ENCODE measurements at places on chromosomes 3 and 15.
A peak's percentile ranks its signal among the peaks of the same experiment; 100 is the strongest.

DNA sequence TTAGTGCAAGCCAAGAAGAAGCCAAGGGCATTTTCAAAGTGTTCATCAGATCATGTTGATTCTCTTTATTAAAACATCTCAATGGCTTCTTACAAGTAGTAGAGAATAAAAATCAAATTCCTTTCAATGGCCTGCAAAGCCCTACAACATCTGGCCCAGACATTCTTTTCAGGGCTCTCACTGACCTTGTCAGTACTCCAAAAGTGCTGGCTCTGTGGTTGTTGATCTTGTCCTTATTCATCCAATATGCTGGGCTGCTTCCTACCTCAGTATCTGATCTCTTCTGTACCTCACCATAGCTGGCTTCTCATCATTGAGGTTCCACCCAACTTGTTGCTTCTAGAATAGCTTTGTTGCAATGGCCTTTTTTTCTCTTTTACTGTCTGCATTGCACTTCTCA is 74.0 kb upstream of the SAMMSON start:
- H3K4me1 ChIP-seq: peaks cover 29% of the 10 kb centered on the region
- H3K4me3 ChIP-seq: no peak overlapping the region
- H3K27me3 ChIP-seq: peaks cover 11% of the 10 kb centered on the region
- H3K36me3 ChIP-seq: no peaks in the 10 kb centered on the region

GRCh38 chr3:139312959-139313358 is 30.9 kb upstream of the MRPS22 start:
- H3K4me1 ChIP-seq: peaks cover 12% of the 10 kb centered on the region
- no peaks in the 10 kb centered on the region for H3K36me3 ChIP-seq
- DNase-seq: no peak

- H3K4me3 ChIP-seq: peak overlapping the region; percentile 80
- no peak overlapping the region for H3K27ac ChIP-seq
- H3K36me3 ChIP-seq: no peaks in the 10 kb centered on the region
- H3K4me1 ChIP-seq: peaks cover 29% of the 10 kb centered on the region
- H3K27me3 ChIP-seq: no peaks in the 10 kb centered on the region
- DNase-seq: no peak
Measured at GRCh38 chr3:47476644-47477199, 981 bp upstream of the SCAP start.

- H3K4me1 ChIP-seq: no peaks in the 10 kb centered on the region
- H3K27ac ChIP-seq: no peak overlapping the region
- no peaks in the 10 kb centered on the region for H3K27me3 ChIP-seq
- DNase-seq: no peak
- no peak overlapping the region for H3K4me3 ChIP-seq
Measured at GRCh38 chr15:85570336-85570735, 189.9 kb downstream of the AKAP13 start.

- peak overlapping the region; percentile 41 for H3K4me3 ChIP-seq
- peaks cover 28% of the 10 kb centered on the region for H3K4me1 ChIP-seq
- peak overlapping the region; percentile 96 for H3K27ac ChIP-seq
Measured at GRCh38 chr3:127535901-127536829, 54.4 kb downstream of the TPRA1 start.

DNA sequence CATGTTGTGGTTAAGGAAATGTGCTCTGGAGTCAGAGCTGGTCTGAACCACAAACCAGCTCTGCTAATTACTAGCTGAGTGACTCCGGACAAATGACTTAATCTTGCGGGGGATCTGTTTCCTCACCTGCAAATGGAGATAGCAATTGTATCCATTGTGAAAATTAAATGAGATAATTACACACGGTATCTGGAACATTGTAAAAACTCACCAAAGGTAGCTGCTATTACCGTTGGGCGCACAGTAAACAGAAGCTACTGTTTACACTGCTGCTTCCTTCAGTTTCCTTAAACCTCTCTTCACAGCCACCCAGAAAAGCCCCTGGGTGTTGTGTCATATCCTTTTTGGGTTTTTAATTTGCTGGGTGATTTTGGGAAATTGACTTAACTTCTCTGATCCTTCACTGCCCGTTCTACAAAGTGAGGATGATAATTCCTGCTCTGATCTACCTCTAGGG is 107.8 kb downstream of the MEGF11 start:
- H3K27me3 ChIP-seq: no peaks in the 10 kb centered on the region
- peaks cover 9% of the 10 kb centered on the region for H3K4me1 ChIP-seq
- H3K36me3 ChIP-seq: no peaks in the 10 kb centered on the region

DNA sequence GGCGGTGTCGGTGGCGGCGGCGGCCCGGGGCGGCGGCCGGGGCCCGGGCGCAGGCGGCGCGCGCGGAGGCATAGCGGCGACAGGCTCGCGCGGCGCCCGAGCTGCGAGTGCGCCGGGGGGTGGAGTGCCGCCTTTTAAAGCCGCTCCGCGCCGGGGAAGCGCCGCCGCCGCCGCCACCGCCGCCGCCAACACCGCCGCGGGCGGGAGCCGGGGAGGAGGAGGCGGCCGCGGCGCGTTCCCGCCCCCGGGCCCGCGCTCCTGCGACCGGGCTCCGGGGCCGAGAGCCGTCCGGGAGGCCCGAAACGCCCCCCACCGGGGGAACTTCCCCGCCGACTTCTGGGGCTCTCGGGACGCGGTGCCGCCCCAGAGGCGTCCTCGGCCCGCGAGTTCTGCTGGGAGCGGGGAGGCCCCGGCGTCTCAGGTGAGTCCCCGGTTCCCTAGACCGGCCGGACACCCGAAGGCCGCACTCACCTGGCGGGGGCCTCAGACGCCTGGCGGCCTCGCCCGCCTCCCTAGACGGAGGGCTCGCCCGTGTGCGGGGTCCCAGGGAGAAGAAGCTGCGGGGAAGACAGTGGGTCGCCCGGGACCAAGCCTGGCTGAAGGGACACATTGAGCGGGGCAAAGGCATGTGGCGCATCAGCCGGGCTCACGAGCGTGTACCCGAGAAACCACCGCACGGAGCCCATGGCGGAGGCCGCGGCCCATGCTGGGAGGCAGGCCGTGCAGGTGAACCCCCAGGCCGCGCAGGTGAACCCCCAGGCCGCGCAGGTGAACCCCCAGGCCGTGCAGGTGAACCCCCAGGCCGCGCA is at the start of gene PCSK6:
Gene PCSK6 (minus strand): TSS at position 109 of the 809 bp plus-strand sequence. CDS start 37 bp downstream, at position 72.
- peaks cover 15% of the 10 kb centered on the region for H3K4me1 ChIP-seq
- peak; percentile 33 for DNase-seq
- H3K36me3 ChIP-seq: no peaks in the 10 kb centered on the region
- H3K4me3 ChIP-seq: peak within 1 kb of the TSS; percentile 88

DNA sequence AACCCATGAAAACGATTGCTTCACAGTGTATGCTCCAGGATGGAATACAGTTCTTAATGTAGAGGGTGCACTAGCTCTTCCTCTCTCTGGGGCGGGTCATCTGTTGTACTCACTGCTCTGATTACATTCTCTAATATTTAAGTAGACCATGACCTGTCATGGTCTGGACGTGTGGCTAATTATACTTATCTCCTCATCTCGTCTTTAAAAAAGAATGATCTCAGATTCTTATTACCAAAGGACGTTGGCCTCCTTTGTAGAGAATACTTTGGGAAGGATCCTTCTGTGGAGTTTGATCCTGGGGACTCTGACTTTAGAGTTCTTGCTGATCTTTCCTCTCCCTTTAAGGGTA is 48.4 kb upstream of the TRAK1 start:
- H3K4me1 ChIP-seq: peaks cover 49% of the 10 kb centered on the region
- no peak for DNase-seq
- H3K27ac ChIP-seq: peak overlapping the region; percentile 99
- H3K4me3 ChIP-seq: peak overlapping the region; percentile 70

DNA sequence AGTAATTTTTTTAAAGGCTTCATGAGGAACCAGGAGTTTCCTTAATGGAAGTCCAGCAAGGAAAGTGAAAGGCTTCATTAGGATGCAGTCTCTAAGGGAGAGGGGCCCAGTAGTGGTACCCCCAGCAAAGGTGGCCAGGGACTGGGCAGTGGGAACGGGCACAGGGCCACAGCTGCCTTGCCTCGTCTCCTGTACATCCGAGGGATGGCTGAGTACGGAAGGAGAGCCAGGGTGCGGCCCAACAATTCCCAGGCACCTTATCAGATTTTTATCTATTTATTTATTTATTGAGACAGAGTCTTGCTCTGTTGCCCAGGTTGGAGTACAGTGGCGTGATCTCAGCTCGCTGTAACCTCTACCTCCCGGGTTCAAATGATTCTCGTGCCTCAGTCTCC is 14.5 kb downstream of the SEMA3G start:
- H3K27ac ChIP-seq: no peak overlapping the region
- no peak for DNase-seq
- H3K4me3 ChIP-seq: no peak overlapping the region
- H3K4me1 ChIP-seq: peaks cover 26% of the 10 kb centered on the region

- no peak for DNase-seq
- no peak overlapping the region for H3K4me3 ChIP-seq
- H3K4me1 ChIP-seq: no peaks in the 10 kb centered on the region
Measured at GRCh38 chr3:194450341-194450740, 36.5 kb downstream of the ATP13A3 start.

- no peak overlapping the region for H3K27ac ChIP-seq
- peaks cover 17% of the 10 kb centered on the region for H3K4me1 ChIP-seq
- H3K27me3 ChIP-seq: peaks cover 32% of the 10 kb centered on the region
- no peak for DNase-seq
Measured at GRCh38 chr15:40766194-40766815, 2.4 kb downstream of the GCHFR start.

DNA sequence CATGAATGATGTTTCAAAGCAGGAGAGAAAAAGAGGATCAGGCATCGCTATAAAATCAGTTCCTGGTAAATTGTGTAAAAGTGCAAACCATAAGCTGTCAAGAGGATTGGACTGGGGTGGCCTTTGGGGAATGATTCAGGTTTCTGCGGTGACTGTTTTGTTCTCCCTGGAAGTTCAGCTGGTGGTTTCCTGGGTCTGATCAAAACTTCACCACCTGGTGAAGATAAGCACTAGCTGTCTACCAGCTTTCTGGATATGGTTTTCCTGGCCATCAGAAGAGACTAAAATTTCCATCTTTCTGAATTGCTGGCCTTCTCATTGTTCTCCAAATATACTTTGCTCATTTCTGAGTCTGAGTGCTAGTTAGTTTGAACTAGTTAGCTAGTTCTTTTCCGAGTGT is 2.7 kb upstream of the NANOGP8 start:
- H3K4me3 ChIP-seq: no peak overlapping the region
- peaks cover 2% of the 10 kb centered on the region for H3K36me3 ChIP-seq
- DNase-seq: no peak
- H3K4me1 ChIP-seq: no peaks in the 10 kb centered on the region

- H3K36me3 ChIP-seq: no peaks in the 10 kb centered on the region
- H3K27me3 ChIP-seq: no peaks in the 10 kb centered on the region
- peaks cover 12% of the 10 kb centered on the region for H3K4me1 ChIP-seq
- peak overlapping the region; percentile 62 for H3K27ac ChIP-seq
- H3K4me3 ChIP-seq: no peak overlapping the region
Measured at GRCh38 chr15:58427987-58428386, 3.8 kb upstream of the LIPC start.

DNA sequence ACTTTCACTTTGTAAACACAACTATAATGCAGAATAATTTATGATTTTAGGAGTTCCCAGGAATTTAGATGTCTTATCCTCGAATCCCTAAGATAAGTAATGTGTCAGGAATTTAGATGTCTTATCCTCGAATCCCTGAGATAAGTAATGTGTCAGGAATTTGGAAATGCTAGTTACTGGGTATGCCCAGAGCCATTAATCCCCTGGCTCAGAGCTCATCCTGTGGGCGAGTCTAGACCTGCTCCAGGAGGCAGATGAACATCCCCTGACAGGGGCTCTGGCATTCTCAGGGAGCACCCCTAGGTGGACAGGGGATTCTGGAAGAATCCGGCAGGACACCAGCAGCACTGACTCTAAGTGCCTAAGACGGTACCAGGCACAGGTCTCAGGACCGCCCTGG is 163.3 kb downstream of the ARRDC4 start:
- DNase-seq: no peak
- H3K27ac ChIP-seq: no peak overlapping the region
- no peaks in the 10 kb centered on the region for H3K27me3 ChIP-seq
- no peak overlapping the region for H3K4me3 ChIP-seq
- peaks cover 4% of the 10 kb centered on the region for H3K4me1 ChIP-seq

DNA sequence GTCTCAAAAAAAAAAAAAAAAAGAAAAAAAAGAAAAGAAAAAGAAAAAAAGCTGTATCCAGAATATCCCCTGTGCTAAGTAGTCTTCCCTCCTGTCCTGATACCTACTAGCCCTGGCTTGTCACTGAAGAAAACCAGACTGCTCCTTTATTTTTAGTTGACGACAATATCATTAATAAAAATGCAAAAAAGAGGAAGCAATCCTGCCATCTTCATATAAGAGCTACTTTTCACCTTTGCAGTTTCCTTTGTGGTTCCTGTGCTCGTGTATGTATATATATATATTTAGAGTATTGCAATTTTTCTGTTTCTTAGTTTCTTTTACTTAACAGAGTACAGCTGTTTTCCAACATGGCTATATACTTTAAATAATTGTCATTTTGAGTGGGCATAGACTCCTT is 13.6 kb downstream of the C3orf20 start:
- H3K4me1 ChIP-seq: no peaks in the 10 kb centered on the region
- H3K4me3 ChIP-seq: no peak overlapping the region
- no peak overlapping the region for H3K27ac ChIP-seq
- H3K27me3 ChIP-seq: peaks cover 16% of the 10 kb centered on the region
- no peak for DNase-seq
- H3K36me3 ChIP-seq: peaks cover 2% of the 10 kb centered on the region

DNA sequence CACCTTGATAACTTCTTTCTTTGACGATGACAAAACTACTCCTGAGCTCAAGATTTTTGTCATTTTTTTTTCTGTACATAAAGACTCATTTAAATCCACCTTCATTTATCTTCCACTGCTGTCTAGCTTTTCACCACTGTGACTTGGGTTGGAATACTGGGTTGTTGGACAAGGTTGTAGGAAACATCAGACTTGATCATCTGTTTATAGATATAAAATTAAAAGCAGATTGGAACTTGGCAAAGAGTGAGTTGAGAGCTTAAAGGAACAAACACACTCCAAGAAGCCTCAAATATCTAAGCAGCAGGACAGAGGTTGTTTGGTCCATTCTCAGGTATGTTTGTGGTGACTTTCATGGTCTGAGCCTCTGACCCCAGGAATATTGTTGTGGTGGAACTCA is 141.7 kb upstream of the NDN start:
- no peak overlapping the region for H3K27ac ChIP-seq
- peaks cover 6% of the 10 kb centered on the region for H3K4me1 ChIP-seq
- no peak for DNase-seq
- H3K27me3 ChIP-seq: no peaks in the 10 kb centered on the region

DNA sequence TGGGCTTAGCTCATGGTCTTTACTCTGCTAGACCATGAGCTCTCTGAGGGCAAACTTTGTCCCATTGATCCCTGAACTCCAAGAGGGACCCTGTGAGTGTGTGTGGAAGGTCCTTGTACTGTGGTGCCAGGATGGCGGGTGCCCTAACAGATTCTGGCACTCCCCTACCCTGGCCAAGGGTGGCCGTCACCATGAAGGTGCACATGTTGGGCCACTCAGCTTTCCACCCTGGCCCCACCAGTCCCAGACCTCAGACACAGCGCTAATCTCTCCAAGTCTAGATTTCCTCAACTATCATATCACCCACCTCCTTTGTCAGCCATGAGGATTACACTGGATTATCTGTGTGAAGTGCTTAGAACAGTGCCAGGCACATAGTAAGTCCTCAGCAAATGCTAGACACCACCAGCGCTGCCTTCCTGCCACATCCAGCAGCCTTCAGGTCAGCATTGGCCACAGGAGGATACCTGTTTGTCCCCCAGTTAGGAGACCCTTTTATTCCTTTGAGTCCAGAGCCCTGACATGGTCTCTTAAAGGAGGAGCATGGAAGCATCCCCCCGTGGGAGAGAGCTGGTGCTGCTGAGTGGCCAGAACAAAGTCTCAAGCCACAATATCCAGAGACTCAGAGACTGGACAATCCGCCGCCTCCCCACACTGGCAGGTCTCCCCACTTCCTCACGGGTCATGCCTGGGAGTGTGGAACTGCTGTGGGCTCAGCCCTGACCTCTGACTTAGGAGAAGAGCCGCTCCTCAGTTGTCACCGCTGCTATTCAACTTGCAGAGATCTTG is 44.5 kb upstream of the SLCO2A1 start:
- no peak overlapping the region for H3K4me3 ChIP-seq
- no peaks in the 10 kb centered on the region for H3K27me3 ChIP-seq
- peak overlapping the region; percentile 40 for H3K27ac ChIP-seq
- peaks cover 6% of the 10 kb centered on the region for H3K36me3 ChIP-seq
- peaks cover 54% of the 10 kb centered on the region for H3K4me1 ChIP-seq
- DNase-seq: no peak
